DND-41 (cell line): ENCODE measurements at places on chromosomes 3 and 15.

DNA sequence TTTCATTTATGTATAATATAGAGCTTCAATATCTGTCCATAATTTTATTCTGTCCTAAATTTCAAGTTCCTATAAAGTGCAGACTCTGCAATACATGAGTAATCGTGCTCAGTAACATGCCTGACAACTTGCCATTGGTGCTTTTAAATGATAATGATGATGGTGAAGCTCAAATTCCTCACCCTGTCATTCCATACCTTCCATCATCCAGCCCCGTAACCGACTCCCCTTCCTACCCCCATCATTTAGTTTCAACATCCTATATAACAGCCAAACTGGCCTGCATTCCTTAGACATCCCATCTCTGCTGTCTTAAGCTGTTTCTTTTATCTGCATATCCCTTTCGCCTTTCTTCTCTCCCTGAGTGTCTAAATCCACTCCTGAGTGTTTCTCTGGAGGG, 67.2 kb upstream of the DLG1 start:
- DNase-seq, result no peak

DNA sequence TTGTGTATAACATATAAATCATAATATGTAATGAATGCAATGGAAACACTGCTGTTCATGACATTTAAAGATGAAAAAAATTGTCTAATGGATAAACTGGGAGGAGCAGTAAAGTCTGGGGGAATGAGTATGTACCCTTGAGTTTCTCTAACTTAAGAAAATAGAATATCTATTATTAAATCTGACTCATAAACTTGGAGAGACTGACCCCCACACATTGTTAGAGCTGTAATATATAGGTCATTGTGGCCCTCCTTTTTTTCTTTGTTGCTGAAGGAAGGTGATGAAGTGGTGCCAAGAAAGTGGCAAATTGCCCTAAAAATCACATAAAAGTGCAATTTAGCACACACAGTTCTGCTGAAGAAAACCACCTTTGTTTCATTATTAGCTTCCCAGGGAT, 389.8 kb upstream of the RARB start:
- DNase-seq, result no peak

DNA sequence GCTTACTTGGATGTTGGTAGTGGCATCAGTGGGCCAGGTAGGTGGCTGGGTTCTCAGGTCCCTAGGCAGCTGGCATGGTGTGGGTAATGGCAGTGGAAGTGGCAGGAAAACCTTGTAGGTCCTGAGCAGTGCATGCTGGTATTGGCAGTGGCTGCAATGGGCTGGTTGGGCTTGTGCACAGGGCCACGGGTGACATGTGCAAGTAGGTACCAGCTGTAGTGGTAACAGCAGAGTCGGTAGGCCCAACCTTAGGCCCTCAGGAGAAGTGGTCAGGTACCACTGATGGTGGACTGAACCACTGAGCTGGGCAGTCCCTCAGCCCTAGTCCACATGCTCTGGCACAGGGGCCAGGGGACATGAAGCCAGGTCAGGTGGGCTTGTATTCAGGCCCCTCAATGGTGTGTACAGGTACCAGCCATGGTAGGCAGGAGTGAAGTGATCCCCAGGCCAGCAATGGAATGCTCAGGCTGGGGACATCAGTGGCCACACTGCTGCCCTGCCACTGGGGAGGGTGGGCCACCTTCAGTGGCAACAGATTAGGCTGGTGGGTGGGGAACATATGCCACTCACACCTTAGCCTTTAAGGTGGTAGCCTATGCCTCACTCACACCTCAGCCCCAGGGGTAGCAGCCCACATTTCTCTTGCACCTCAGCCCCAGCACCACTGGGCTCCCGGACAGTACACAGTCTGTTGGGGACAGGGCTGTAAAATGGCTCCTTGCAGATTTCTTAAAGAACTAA, 118.1 kb downstream of the LRRK1 start:
- DNase-seq, result no peak

GRCh38 chr3:54783611-54784010, 144.2 kb downstream of the LRTM1 start:
- DNase-seq, result no peak

- DNase-seq, result peak; percentile 67
These were observed 405.8 kb downstream of the IGSF11 start for GRCh38 chr3:118628704-118629341.

- no peak for DNase-seq
These were observed 16.7 kb downstream of the TFG start for GRCh38 chr3:100725935-100726513.

DNA sequence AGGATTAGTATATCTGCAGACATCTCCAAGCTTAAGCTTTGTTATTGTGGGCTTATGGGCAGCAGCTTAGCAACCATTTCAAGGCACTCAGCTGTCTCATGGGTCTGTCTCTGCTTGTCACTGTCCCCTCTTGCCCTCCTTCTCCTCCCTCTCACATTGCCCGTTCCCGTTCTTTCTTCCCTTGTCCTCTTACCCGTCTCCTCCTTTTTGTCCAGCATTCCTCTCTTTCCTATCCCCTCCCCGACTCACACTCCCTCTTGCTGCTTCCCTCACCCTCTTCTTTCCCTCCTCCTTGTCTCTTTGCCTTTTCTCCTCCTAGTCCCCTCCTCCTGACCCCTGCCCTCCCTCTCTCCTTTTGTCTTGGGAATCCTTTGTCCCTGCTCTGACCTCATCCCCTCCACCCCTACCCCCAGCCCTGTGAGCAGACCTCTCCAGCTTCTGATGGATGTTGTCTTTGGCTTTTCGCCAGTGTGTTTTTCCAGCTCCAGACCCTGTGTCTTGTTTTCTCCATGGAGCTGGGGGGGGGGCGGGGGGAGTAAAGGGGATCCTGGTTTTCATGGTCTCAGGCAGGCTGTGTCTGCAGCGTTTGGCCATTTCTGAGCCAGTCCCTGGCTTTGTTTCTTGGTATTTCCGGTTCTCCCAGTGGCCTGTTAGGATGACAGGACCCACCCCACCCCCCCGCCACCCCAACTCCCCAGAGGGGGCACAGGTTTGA, 47.9 kb upstream of the TRAK1 start:
- DNase-seq, result no peak

- no peak for DNase-seq
These were observed 25.5 kb downstream of the CPN2 start for GRCh38 chr3:194325424-194326153.

- DNase-seq, result no peak
These were observed 781.7 kb downstream of the SQOR start for GRCh38 chr15:46416544-46416943.

GRCh38 chr3:57852896-57853295, 96.8 kb downstream of the SLMAP start:
- DNase-seq, result no peak

DNA sequence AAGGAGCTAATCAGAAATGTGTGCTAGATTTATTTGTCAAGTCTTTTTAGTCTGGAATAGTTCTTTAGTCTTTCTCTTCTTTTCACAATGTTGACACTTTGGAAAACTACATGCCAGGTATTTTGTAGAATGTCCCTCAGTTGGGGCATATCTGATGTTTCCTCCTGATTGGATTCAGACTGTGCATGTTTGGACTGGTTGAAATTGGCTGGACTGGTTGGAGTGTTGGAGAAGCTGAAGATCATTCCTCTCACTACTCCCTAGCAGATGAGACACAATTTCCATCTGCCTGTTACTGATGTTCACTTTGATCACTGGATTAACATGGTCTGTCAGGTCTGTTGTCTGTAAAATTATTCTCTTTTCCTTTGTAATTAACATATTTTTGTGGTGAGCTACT, 3.7 kb downstream of the NME9 start:
- no peak for DNase-seq

- DNase-seq, result no peak
These were observed 1.1 kb upstream of the UBE2E1 start for GRCh38 chr3:23804441-23805209.

DNA sequence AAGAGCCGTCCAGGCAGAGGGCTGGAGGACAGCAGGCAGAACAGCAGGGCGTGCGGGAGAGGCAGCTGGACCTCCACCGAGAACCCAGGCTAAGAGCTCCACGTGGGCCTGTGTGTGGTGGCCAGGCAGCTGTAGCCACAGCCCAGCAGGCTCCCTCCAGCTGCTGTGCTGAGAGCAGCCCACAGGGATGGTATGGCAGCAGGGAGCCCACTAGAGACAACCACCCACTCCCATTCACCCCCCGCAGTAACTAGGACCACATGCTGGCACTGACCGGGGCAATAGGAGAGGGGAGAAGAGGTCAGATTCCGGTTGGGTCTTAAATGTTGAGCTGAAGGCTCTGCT, 25.6 kb upstream of the MUSTN1 start:
- no peak for DNase-seq

DNA sequence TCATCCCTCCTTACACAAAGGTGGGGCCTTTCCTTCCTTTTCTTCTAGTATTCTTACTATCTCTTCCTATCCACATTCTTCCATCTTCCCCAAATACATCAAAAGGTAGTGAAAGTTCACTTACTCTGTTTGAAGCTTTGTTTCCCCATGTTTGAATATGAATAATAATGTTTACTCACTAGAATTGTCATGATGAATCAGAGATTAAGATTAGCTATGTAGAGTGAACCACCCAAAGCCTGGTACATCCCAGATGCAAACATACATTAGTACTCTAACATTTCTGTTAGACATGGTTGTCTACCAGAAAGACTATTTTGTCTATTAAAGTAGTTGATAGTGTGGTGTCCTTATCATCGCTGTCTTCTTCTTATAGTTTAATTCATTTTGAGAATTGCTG, 327.1 kb upstream of the TBC1D5 start:
- no peak for DNase-seq

DNA sequence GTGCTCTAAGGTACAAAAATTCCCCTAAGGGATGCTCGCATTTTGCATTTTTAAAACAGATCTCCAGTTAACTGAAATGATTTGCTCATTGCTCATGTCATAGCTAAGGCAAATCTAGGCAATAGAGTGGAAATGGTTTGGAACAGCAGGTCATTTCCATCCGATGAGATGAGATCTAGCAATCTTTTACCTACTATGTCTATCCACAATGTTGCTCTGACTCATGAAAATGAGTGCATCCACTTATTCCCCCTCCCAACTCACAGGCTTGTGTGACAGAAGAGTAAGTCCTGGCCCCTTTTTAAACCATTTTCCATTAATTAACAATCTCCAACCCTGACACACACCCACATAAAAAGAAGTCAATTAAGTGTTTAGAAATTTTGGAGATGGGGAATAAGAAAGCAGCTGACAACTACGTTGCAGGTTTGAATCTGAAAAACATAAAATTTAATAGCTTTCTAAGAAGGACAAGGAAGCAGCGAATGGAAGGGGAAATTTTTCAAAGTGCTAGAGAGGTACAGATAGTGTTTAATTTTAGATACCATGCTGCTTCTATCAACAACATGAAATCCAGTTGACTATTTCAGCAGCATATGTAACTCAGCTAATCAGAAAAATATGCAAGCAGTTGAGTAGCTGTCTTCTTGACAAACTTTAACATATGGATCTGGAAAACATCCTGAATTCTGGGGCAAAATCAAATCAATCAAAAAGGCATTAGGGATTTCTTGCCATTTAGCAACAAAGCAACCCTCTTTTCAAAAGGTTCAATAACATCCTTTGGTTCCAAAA, 112.0 kb downstream of the TMCO5A start:
- DNase-seq, result no peak

GRCh38 chr3:13570391-13571194, 21.7 kb downstream of the FBLN2 start:
- DNase-seq, result no peak

GRCh38 chr3:125232401-125232800, 19.9 kb upstream of the SLC12A8 start:
- DNase-seq, result no peak

GRCh38 chr3:108489776-108490175, 20.6 kb downstream of the MYH15 start:
- peak; percentile 46 for DNase-seq

DNA sequence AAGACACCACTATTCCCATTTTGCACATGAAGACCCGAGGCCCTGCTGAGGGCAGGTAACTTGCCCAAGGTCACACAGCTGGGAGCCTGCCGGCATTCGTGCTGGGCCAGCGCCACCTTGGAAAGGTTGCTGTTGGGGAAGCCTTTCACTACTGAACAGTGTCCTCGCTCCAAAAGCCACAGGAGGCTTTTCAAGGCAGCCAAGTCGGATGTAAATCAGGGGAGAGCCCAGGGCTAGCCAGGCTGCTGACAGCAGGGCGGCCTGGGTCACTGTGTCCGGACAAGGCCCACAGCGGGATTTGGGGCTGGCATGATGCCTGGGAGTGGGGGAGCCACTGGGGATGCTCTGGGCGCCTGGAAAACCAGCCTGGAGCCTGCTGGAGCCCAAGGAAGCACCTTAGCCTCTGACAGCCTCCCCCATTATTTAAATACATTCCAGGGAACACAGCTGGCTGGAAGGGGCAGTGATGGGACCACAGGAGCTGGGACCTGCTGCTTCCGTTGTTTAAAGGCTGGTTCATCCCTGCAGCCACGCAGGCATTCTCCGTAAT, 10.5 kb downstream of the SLC6A6 start:
- no peak for DNase-seq

DNA sequence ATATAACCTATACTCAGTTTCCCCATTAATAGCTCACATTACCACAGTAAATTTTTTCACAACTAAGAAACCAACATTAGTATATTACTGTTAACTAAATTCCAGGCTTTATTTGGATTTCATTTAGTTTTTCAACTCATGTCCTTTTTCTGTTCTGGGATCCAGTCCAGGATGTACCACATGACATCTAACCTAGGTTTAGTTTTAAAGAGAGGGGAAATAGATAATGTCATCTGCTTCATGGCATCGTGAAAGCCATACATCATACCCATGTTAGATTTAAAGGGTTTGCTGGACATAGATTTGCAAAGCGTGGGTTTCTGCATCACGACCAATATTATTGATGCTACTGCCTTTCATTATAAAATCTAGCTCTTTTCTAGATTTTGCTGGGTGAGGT, 33.2 kb upstream of the RPP14 start:
- no peak for DNase-seq
